ENCODE measurements at places on chromosomes 7 and 10.

DNA sequence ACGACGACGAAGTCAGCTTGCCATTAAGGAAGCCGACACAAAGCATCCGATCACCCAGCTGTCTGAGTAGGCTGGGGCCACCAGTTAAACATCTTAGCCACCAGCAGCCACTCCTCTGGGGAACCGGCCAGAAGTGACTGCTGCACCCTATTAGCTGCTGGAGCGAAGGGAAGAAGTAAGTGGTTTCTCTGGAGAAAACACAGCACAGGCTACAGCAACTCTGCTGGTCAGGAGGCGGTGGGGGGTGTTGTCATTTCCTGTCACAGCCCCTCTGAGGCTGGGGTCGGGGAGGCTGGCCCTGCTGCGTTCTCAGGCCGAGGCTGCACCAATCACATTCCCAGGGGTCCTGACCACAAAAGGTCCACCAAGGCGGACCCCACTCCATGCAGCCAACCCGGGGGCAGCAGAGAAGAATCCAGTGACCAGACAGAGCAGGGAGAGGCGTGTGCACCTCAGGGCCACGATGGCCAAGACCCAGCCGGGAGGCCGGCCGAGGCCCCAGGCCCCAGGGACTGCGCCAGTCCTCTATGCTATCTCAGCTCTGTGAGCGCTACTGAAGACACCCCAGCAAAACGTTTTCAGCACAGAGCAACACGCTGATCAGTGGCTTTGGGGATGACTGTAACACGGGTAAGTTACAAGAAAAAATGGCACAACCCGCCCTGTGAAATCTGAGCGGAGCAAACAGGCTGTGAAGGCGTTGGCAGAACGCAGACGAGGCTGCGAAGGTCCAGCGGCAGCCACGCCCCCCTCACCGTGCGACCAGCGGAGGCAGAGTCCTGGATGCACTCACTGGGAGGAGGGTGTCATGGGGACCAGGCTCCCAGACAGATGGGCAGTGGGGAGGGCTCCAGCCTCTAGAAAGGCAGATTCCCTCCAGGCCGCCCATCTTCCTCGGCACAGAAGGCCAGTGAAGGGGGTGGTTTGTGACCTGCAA is 24.8 kb downstream of the STK32C start:
- DNase-seq, result no peak

DNA sequence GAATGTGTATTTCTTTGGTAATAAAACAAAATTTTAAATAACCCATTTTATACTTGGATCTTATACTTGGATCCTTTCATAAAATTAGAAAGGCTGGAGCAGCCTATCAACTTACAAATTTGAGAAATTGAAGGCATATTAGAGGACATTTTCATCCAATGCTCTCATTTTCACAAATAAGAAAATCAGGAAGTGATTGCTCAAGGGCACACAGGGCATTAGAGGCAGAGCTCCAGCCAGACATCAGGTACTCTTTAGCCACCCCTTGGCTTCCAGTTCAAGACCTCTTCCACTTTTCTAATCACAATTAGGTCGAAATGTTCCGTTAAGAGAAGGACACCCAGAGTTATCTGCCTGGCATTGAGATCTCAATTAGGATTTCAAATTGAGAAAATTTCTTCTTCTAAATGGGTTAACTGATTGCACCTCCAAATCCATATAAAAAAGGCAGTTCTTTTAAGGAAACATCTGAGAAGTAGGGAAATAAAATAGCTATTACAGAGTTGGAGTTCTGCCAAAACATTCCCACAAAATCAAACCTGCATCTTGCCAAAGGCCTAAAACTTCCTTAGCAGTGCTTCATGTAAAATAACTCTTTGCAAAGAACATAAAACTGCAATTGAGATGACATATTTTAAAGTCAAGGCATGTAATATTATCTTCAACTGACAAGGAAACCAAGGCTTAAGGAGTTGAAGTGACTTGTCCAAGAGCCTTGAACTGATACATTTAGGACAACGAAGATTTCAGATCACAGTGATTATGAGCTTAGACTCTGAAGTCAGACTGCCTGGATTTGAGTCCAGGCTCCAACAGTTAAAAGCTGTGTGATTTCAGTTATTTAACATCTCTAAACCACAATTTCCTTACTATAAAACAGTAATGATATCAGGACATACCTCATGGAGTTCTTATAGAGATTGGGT is 2.4 kb downstream of the ACTA2 start:
- no peak for DNase-seq

DNA sequence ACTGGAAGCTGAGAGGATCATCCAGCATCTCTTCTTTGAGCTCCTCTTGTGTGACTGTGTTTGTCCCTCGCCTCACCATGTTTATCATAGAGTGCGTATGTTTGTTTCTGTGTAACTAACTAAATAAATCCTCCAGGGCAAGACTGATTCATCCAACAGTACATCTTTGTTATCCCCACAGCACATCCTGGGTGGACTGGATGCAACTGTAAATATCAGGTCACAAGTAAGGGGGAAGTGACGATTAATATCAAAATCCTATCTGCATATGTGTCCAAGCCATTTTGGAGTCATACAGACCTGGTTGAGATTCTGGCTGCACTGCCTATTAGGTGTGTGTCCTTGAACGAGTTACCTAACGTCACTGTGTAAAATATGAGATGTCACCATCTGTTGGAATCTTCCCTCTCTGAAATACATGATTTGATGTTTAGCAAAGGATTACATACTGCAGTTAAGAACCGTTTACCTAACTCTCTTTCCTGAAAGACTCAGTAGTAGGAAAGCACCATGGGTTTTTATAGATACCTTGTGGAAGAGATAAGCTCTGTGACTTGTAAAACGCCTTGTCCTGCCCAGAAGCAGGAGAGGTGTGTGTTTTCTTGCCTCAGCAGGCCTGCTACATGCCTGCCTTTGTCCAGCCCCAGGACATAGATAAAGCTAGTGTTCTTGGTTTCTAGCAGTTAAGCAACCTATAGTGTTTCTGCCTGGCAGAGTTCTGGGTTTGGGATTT is 25.8 kb downstream of the WBP1L start:
- no peak for DNase-seq

DNA sequence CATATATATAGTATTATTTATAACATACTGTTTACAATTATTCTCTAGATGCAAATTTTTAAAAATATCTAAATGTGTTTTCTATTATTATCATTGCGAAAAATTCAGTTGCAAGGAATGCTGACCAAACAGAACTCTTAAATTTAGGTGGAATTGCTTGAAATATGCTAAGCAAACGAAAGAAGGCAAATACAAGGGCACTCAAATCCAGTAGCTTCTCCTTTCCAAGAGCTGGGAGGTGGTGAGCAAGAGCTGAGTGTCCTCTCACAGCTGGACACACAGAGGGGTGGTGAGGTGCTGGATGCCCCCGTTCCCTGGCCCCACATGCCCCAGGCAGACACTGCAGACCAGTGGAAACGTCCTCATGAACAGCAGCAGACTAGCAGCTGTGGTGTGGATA is 166.0 kb downstream of the TAX1BP1 start:
- DNase-seq, result no peak

DNA sequence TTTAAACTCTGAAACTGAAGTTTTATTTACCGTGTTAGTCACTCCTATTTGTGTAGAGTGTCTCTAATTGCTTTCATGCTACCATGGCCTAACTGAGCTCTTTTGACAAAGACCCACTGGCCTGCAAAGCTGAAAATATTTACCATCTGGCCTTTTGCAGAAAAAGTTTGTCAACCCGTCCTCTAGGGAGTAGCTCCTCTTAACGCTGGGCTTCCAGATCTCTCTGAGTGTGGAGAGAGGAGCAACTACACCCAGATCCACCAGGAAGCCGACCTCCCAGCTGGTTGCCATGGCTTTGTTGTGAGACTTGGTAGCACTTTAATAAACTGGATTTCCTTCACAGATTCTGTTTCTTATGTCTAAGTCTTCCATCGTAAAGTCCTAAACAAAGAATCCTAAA is 4.2 kb upstream of the C10orf71 start:
- no peak for DNase-seq

GRCh38 chr7:70670288-70670687 is 461.7 kb upstream of the GALNT17 start:
- DNase-seq, result no peak

- DNase-seq, result no peak
Observed at GRCh38 chr7:98225913-98226614, 14.8 kb downstream of the BHLHA15 start.

- no peak for DNase-seq
Observed at GRCh38 chr7:130390486-130390885, 10.2 kb downstream of the CPA1 start.

GRCh38 chr7:50370884-50371283 is 66.4 kb downstream of the IKZF1 start:
- DNase-seq, result no peak

DNA sequence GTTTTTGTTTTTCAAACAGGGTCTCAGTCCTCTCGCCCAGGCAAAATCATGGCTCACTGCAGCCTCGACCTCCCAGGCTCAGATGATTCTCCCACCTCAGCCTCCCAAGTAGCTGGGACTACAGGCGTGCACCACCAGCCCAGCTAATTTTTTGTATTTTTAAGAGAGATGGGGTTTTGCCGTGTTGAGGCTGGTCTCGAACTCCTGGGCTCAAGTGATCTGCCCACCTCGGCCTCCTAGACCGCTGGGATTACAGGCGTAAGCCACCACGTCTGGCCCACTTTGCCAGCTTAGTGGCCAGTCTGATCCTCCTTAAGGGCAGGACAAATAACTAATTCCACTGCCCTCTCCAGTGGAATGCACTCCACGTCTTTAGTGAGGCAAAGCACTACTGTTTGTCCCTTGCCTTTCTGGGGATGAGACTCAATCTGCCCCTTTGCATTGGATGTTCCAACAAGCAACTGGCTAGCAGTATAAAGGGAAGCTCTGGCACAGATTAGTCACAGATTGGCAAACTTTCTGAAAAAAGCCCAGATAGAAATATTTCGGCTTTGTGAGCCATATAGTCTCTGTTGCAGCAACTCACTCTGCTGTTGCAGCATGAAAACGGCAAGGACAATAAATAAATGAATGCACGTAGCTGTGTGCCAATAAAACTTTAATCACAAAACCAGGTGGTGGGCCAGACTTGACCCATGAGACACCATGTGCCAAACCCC is 143.8 kb upstream of the RHEB start:
- no peak for DNase-seq

GRCh38 chr7:1114088-1114487 is 26.2 kb downstream of the GPER1 start:
- DNase-seq, result no peak

GRCh38 chr7:33591490-33591889 is 313.8 kb upstream of the BMPER start:
- DNase-seq, result no peak

DNA sequence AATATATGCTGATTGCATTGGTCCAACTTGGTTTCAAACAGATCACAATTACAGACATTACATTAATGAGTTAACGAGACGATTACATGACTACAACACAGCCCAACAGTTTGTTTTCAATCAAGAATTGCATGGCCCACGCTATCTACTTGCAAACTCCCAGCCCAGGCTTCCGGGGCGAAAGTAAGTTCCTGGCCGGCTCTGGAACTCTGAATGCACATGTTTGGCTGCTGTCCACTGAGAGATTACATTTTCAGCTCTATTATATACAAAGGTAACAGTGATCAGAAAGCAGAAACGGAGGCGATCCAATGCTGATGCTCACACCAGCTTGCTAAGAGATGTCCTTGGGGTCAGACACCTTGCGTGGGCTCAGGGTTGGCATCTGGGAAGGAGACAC is 206.3 kb downstream of the FANK1 start:
- no peak for DNase-seq

DNA sequence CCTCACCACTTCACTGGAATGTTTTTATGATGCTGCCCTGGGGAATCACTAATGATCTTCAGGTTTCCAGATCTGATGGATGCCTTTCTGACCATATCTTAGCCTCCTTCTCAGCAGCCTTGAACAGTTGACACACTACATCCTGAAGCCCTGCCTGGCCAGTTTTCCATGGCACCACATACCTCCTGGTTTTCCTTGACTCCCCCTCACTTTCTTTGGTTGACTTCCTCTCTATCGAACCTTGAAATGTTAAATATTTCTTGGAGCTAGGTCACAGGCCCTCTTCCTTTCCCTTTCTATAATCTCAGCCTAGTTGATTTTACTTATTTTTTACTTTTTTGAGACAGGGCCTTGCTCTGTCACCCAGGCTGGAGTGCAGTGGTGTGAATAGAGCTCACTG is 108.8 kb upstream of the CDK1 start:
- DNase-seq, result no peak

DNA sequence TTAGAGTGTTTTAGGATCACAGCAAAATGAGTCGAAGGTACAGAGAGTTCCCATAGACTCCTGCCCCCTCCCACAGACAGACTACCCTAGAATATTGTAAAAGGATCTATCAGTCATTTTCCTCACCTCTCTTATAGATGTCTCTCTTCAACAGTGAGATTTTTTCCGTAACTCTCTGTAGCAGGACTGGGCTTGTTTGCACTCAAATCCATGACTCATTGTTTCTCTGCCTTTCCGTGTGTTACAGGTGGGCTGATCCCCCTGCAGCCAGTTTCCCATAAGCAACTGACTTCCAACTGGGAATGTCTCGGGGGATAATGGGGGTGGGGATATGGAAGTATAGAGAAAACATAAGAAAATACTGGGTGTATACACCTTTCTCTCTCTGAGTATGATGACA is 921.0 kb downstream of the GATA3 start:
- DNase-seq, result no peak

DNA sequence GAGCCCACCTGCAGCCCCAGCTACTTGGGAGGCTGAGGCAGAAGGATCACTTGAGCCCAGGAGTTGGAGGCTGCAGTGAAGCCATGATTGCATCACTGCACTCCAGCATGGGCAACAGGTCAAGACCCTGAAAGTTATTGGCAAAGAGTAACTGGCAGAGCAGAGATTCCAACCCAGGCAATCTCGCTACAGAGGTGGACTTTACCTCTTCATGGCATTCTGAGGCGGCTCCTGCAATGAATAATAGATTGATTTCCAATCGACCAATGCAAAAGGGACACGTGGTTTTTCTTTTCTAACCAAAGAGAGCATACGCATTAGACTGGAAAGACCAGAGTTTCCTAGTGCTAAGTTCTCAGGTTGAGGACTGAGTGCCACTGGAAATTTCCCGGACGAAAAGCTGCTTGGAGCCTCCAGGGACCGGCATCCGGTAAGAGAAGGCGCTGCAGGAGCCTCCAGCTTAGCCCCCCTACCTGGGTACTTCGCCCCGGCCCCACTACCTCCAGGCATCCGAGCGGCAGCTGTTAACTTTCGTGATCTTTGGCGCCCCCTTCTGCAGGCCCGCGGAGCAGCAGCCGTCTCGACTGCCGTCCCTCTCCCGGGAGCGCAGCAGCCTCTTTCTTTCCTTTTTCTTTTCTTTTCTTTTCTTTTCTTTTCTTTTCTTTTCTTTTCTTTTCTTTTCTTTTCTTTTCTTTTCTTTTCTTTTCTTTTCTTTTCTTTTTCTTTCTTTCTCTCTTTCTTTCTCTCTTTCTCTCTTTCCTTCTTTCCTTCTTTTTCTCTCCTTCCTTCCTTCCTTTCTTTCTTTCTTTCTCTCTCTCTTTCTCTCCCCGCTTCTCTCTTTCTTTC is 4.1 kb downstream of the MBLAC1 start:
- DNase-seq, result peak; percentile 92

All from activated T-cell treated with anti-CD3 and anti-CD28 coated beads, Interleukin-2, amount 50 U/mL, for 24 hours (primary cell).